ENCODE measurements at places on chromosomes 7 and 10.
A peak's percentile ranks its signal among the peaks of the same experiment; 100 is the strongest.

DNA sequence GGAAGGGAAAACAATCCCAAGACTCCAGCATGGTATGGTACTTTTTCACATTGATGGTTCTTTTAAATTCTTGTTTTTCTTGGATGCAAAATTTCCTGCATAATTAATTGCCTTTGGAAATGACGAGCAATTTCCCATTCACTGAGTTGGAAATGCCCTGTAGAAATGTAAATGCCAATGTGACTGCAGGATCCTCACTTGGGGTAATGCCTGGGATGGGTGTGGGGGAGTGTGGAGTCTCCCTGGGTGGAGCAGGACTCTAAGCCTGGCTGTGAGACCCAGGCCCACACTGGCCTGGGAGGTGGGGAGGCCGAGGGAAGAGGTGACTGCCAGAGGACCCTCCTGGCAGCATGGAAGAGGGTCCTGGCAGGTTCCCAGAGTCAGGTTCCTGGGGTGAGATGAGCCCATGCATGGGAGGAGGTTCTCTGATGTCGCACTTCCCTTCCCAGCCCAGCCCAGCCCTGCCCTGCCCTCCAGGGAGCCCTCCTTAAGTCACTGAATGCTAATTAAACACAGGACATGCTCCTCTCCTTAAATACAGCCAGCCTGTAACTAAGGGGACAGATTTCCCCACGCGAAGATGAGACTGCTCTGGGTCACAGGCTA lies 157.9 kb downstream of the GFRA1 start:
- DNase-seq, result no peak

- no peak for DNase-seq
Measured at GRCh38 chr7:37054624-37055241, 330.4 kb upstream of the AOAH start.

DNA sequence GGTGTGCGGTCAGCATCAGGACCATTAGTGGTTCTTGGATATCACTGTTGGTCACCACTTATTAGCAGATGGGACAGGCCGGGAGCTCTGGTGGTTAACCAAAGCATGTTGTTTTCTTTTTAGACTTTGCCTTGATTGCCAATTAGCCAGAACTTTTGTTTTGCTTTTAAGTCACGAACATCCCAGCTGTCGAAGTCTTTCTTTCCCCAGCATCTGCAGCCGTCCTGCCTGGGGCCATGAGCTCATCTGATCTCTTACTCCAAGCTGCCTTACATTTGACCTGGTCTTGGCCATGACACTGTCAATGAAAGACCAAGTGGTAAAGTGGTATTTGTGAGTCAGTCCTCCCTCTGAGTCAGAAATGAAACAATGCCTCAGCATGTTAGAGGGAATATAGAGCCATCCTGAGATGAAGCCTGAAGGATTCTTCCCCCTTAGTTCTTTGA lies 53.9 kb upstream of the CREB5 start:
- no peak for DNase-seq

DNA sequence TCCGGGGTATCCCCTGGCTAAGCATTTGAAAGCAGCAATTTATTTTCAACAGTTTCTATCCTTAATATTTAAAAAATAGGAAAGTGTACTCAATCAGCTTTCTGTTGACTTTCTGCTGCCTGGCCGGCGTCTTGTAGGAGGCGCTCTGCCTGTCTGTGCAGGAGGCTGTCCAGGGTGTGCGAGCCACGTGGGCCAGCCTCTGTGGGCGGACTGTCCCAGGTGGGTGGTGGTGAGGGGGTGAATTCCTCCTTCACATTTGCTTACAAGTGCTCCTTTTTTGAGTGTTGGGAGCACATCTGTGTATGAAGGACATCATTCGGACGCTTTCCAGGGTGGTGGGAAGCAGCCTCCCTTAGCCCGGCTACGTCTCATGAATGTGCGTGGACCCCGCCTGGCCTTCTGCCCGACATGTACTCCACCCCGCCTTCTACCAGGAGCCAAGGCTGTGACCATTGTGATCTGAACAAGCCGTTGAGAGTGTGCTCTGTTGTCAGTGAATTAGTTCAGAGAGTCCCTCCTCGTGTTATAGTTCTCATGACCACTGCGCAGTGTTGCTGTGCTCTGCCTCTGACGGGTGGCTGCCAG lies 114.9 kb downstream of the MGMT start:
- DNase-seq, result no peak

DNA sequence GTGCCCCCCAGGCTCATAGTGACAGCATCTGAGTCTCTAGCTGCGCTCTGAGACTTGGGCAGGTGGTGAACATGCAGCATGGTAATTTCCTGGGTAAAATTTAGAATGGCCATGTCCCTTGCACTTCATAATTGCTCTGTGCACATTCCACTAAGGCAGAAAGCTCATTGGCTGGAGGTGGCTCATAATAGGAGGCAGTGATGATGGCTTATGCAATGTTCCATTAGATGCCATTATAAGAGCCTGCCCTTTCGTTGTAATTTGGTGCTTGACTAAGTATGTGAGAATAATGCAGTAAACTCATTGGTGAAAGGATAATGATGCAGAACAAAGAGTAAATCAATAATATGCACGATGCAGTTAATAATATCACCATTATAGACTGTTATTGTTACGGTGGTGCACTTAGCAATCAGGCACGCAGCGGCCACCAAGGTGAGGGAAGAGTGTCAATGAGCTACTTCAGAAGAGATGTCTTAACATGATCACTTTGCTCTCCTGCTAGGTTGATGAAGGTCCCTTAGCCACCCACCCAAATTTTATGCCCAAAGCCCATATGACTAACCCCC lies 545.9 kb downstream of the KCNMA1 start:
- no peak for DNase-seq

GRCh38 chr10:102673819-102674511 lies 29.7 kb downstream of the TRIM8 start:
- DNase-seq, result peak; percentile 12

DNA sequence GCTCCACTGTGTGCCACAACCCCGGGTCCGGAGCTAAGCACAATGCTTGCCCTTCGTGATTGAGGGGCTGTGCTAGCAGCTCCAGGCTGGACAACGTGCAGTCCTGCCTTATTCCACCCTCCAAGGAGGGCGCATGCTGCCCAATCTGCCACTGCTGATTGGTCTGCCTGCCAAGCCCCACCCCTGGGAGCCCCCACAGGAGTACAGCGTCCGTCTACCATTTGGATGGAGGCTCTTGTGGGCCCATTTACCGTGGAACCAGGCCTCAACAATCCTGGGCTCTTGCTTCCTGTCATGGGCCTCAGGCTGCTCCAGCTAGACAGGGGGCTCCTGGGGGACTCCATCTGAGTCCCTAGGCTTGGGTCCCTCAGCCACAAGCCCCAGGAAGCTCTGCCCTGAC lies 173.3 kb downstream of the SLIT1 start:
- DNase-seq, result no peak

GRCh38 chr7:147569116-147569913 lies 1021.3 kb upstream of the C7orf33 start:
- DNase-seq, result no peak

DNA sequence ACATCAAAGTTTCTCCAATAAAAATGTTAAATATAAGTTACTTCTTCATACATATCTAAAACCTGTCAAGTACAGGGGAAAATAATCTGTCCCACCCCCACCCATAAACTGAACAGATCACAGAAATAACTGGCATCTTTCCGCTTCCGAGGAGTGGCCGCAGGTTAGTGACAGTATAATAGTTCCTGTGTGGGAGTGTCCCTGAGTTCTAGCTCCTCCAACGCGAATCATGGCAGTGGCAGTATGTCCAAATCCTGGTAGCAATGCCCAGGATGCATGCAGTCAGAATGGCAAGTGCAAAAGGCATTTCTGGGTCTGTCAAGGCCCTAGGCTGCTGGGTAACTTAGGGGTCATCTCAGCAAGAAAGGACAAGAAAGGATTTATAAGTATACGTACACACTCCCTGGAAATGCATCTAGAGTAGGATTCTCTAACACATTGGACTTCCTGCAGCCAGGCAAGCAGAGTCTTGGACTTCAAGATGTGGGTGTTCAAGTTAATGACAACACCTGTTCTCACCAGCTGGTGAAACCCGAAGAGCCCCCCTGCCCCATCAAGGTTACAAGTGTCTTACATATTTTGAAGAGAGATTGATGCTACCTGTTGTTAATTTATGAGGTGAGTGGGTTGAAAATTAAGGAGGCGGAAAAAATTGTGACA lies 94.4 kb upstream of the COL1A2 start:
- DNase-seq, result no peak

DNA sequence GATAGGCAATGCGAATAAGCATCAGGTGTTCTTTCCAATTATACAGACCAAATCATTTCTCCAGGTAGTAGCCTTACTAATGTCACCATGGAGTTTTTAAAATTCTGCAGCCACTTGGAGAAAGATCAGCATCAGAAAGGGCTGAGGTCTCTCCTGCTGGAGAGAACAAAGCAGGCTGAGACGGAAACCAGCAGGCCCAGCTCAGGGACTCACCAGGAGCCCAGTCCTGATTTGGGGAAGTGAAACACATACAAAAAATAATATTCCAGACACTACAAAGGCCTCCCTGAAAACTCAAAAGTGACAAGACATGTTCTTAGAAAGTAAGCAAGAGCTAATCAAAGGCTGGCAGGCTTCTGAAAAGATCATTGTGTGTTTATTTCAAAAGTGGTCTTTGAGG lies 207.1 kb upstream of the GHITM start:
- no peak for DNase-seq

DNA sequence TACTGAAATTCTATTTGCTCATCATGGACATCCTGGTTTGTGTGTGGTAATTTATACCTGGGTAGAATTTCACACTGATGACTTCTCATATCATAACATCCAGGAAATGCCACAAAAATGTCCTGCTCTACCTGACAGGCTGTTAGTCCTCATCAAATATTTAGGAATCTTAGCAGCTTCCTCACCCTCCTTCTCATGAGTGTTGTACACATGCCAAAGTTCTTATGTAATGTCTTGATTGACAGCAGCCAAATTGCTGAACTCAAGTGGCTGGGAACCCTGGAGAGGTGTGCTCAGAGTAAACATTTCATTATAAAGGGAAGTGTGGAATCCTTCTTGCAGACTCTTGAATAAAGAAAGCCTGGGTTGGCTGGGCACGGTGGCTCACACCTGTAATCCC lies 8.9 kb downstream of the EEPD1 start:
- DNase-seq, result no peak

DNA sequence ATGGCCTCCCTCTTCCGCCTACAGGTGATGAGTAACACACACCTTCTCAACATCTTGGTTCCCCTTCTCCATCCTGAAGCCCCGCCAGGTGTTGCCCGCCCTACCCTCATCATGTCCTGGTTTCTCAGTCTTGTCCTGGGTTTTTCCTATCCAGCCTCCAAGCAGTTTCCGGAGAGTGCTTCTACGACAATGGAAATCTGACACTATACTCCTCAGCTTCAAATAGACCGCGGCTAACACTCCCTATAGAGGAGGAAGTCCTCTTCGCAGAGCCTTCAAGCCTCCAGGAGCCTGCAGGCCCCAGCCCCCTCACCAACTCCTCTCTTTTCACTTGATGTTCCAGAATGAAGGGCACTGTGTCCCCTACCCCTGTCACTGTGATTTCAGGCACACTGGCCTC lies 147.4 kb downstream of the PRPF18 start:
- no peak for DNase-seq
